Tibial nerve (tissue), 4 donors: ENCODE measurements at places on chromosomes 4 and X. TPM values are rescaled to one million over a fixed set of nuclear protein-coding genes. Genes with fewer than 3 reads are reported as not detected.

Gene RAB40A
- total RNA-seq, result 8.7 TPM

Gene GAB1
- total RNA-seq, result 68.2 TPM

Gene ADAM29
- total RNA-seq, result not detected

- DNase-seq, result no peak
Observed at GRCh38 chr4:47415719-47416118, 47.8 kb downstream of the COMMD8 start.

DNA sequence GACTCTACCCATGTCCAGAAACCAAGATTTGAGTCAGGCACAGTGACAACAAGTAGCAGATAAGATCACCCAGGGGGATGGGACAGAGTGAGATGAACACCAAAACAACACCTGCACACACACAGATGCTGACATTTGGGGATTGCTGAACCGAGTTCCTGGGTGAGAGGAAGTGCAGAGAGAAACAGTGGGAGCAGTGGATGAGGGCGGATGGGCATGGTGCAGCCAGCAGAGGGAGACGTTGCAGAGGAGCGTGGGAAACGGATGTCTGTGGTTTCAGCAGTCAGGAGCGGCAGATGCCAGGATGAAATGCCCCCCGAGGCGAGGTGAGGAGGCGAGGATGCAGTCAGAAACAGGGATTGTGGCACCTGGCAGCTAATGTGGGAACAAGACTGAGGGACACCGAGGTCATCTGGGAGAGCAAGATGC lies 78.6 kb upstream of the STS start:
- no peak for DNase-seq

DNA sequence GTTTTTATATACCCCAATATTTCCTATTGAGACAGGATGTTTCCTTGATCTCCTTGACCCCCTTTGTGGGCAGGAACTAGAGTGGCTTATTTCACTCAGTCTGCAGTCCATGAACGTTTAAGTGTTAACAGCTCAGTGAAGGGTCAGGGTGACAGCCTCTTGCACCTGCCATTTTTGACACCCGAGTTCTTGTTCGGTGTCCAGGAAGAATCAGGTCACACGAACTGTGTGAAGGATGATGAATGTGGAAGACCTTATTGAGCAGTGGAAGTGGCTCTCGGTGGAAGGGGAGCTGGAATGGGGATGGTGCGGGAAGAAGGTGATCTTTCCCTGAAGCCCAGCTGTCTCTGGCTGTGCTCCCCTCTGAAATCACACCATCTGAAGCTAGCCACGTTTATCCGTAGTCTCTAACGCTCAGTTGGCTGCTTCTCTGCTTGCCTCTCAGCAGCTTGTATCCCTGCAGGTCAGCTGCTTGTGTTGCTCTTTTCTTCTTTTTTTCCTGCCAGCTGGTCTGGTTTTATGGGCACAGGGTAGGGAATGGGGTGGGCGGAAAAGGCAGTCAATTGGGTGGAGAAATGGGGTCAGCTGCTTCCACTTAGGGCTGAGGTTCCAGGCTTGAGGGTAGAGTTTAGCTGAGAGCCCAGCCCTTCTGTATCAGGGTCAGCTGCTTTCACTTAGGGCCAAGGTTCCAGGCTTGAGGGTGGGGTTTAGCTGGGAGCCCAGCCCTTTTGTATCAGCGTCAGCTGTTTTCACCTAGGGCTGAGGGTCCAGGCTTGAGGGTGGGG lies 29.0 kb upstream of the CCNG2 start:
- no peak for DNase-seq
